ENCODE measurements at places on chromosomes 1 and 21.

DNA sequence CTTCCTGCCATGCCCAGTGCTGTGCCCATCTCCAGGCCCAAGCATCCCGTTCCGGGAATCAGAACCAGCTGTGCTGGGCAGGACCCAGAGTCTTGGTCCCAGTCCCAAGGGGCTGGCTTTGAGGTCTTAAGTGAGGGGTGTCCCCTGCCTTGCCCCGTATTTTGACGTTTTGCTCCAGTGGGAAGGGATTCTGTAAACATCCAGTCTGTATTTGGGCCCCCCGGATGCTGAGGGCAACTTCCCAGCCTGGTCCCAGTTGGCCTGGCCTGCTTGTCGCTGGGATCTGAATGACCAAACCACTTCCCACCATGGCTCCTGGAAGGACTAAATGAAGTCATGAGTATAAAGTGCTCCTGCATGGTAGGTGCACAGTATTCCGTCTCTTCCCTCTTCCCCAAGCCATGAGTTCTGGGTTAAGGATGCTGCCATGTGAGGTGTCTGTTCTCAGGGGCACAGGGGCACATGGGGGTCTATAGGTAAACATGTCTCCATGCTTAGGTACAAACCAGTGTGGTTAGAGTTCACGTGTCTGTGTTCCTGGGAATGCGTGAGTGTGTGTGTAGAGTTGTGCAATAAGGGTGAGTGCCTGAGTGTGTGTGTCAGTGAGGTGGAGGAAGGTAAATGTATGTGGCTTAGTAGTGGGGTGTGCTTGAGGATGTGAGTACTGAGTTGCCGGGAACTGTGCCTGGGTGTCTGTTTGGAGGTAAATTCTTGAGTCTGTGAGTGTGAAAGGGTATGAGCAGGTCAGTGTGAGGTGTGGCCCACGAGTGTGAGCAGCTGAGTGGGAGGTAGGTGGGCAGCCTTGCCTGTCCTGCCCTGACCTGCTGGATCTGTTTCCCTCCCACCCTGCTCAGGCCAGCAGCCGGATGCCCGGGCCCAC, 1.5 kb downstream of the B4GALT2 start:
- no peak for DNase-seq

GRCh38 chr1:92117526-92117925, 37.4 kb downstream of the BTBD8 start:
- no peak for DNase-seq

DNA sequence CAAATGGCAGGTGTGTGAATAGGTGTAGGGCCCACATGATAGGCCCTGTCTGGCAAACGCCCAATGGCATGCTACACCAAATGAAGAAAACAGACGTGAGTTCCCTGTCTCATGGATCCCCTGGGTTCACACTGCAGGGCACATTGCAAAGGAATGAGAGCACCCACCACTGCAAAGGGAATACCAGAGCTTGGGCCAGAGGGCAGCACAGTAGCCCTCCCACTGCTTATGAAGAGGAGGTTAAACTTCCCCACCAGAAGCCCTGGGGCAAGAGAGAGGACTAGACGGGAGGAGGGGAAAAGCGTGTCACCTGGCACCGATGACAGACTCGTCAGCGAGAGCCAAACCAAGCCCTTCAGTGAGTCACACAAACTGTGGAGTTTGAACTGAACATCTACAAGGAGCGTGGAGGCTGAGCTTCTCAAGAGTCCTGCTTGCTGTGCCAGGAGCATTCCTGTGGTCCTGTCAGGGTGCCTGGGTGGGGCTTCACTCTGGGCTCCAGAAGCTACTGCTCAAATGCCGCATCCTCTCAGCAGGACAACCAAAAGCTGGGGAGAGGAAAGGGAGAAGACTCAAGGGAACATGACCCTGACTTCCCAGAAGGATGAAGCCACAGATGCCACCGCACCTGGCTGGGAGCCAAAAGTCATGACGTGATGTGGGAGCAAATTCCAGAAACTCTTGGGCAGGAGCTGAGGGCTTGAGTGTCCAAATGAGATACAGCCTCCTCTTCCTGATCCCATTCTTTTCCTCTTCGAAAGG, 61.1 kb downstream of the TOMM20 start:
- no peak for DNase-seq

GRCh38 chr1:229759586-229759985, 133.5 kb downstream of the URB2 start:
- no peak for DNase-seq

DNA sequence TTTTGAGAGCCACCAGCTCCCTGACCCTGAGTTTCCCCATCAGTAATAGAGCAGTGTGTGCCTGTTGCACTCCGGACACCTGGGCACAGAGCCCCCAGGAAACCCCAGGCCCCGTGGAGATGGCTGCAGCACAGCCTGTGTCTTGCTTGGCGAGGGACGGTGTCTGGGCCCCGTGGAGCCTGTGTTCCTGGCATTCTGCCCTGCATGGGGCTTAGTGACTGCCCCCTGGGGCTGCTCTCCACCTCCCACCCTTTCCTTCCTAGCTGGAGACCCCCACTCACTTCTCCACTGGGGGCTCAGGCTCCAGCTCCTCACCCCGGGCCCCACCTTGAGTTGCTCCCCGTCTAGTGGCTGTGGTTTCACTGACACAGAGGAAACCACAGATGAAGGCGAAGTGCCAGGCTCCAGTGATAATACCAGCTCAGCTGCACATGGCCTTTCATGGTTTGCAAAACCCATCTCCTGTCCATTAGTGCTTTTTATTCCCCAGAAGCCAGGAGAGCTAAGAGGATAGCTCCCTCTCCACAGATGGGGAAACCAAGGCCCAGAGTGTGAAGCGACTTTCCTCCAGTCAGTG, 39.4 kb downstream of the DMRTB1 start:
- no peak for DNase-seq

DNA sequence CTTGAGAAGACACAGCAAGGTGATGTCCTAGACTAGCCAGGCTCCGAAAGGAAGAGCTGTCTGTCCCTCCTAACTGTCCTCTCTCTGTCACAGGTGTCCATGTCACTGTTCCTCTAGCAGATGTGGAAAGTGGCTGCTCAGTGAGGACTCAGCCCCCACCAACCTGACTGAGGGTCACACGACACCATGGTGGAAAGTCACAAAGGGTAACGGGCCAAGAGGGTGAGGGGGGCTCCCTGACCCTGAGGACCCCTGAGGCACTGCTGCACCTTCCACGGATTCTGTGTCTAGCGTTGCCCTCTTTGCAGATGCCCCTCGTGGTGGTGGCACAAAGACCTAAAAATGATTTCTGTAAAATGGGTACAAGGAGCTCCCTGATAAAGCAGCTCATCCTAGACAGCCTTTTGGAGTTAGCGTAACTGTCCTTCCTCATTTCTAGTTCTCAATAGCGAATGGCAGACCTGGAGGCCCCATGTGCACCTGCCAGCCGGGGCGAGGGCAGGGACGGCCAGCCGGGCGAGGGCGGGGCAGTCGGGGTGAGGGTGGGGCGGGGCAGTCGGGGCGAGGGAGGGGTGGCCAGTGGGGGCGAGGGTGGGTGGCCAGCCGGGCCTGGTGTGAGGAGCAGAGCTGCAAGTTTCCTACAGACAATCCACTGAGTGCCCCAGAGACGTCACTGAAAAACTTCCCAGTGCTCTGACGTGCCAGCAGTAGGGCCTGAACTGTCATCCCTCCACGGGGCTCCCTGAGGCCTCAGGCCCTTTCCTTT, 23.4 kb downstream of the POFUT2 start:
- no peak for DNase-seq
